WTC11 (cell line): ENCODE measurements at places on chromosomes 7 and 10. TPM values are rescaled to one million over a fixed set of nuclear protein-coding genes. Genes with fewer than 3 reads are reported as not detected.

ANKRD61 gene
- not detected in 3 replicates for total RNA-seq

CPEB3 gene
- 1.9 to 2.4 TPM (median 2.4 TPM) in 3 replicates for total RNA-seq

- DNase-seq = no peak
Observed at GRCh38 chr10:102799691-102800471, 37.3 kb downstream of the CYP17A1 start.

DNA sequence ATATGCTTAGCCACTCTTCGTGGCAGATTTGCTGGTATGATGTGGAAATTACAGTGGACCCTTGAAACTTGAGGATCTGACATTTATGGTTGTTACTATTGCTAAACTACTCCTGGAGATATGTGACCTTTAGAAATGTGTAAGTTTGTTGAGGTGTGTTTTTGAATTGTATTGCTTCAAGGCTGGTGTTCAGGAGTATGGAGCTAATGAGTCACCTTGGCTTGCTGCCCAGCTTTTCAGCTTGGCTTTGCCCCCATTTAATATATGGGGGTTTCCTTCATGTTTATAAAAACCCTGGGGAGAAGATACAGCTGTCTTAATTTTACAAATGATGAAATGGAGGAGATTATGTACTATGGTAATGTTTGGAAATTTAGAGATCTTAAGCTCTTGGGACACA, 11.6 kb downstream of the HBP1 start:
- DNase-seq = no peak

GRCh38 chr7:36279200-36279925, 110.3 kb upstream of the ANLN start:
- DNase-seq = no peak

DNA sequence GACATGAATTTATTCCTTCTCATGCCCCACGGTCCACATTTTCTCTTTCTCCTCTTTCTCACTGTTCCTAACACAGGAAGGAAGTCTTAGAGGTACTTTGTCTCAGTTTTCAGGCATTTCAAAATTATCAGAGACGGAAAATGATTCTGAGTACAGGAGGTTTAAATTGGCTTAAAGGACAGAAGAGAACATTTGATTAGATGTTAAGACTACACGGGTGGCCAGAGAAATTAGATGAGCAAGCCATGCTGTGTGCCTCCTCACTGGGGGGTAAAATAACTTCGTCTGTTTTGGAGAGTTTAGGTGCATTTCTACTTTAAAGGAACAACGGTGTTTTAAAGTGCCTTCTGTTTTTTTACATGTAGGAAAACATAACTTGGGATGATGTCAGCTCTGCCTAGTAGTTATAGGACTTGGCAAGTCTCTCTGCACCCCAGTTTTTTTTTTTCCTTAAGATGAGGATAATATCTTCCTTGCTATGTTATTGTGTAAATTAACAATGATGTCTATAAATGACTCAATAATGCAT, 66.9 kb downstream of the MCMBP start:
- DNase-seq = no peak

INA gene
- 16.6 to 20.3 TPM (median 17.3 TPM) in 3 replicates for total RNA-seq

DNA sequence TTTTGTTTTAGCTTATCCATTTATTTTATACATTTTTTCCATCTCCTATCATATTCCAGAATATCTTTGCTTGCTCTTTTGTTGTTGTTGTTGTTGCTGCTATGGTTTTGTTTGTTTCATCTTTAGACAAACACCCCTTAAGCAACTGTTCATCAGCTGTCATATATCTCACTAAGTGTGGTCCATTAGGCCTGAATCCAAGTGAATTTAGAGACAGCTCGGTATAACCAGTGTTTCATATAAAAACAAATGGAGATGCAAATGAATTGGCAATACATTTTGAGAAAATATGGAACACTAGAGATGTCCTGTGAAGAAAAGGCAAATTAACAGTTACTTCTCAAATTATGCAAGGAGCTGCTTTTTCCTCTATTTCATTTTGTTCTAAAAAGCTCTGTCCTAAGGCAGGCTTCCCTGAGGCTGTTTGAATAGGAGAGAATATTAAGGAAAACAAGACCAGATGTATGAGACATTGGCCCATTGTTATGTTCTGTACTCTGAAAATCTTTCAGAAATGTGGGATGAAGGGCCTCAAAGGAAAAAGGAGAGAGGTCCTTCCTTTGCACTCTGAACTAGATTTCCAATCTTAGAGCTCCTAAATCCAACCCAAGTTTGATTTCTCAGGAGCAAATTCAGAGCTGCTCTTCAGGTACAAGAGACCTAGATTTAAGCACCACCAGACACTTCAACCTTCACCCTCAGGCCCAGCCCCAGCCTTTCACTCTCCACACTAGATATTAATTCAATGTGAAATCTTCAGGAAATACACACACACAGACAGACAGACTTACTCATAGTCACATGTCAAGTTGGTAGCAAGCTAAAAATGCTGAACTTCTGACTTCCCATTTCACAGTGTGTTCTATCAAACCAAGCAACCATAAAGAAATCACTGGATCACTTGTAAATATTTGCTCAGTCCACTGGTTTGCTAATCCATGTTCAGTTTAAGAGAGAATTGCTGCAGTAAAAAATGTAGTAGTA, 5.4 kb downstream of the TFEC start:
- no peak for DNase-seq

VWDE gene
- total RNA-seq = 21.0 to 25.1 TPM (median 23.1 TPM) in 3 replicates

DNA sequence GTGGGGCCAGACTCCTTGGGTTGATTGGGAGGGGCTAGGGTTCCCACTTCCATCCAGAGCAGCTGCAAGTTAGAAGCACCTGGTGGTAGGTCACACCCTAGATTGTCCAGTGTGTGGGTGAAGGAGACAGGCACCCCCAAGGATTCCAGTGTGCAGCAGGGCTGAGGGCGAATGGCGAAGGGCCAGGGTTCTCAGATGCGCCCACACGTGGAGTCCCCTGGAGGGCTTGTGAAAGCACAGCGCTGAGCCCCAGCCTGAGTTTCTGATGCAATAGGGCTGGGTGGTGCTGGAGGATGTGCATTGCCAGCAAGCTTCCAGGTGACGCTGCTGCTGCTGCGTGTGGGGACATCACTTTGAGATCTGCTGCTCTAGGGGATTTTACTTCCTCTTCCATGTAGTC, 25.4 kb downstream of the TBATA start:
- DNase-seq = no peak

- no peak for DNase-seq
Observed at GRCh38 chr7:6169805-6170520, 102.5 kb downstream of the CYTH3 start.

DNA sequence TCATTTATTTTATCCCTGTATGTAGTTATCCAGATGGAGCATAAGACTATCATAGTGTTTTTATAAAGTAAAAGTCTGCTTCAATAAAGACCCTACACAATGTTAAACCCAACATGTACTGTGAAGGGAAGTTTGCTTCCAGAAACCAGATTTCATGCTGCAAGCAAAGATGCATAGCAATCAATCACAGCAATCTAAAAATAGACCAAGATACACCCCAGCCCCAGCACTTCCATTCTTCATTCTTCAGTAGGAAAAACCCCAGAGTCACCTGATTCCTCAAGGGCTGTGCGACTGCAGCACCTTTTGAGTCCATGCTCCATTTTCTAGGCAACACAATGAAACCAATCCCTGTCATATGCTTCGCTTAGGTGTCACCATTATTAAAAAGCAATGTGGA, 66.9 kb upstream of the PDE1C start:
- no peak for DNase-seq

GRCh38 chr7:11170175-11170574, 196.5 kb downstream of the PHF14 start:
- no peak for DNase-seq

DNA sequence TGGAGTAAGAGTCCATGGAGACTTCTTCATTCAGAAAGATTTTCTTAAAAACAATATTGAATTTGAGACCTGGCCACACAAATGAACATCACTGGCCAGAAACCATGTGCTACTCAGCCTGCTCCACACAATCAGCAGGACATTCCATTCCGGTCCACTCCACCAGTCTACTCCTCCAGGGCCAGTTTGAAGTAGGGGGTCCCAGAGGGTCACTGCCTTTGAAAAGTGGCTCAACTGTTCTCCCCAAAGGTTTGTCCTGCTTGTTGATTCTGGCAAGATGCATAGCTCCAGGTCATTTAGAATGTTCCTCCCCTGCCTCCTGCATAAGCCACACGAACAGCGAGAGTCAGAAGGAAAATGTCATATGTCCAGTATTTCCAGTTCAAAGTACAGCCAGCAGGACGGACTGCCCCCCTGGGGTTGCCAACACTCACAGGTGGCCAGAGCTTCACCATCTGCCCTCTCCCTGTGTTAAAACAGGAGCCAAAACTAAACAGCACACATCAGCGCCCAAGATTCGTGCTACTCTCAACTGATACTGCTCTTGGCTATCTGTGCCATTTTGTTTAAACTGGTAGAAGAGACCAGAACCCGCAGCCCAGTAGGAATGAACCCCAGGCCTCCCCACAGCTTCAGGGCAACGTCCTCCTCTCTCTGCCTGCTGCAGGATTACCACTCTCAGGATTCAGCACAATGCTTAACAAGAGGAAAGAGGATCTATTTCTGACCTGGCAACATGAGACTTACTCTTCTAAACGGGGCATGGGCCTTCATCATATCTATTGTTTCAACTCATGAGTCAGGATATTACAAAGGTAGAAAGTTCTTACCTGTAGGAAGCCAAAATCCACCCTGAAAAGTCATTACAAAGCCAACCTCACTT, 11.3 kb downstream of the GRB10 start:
- DNase-seq = no peak
